ENCODE measurements at places on chromosomes 5 and 9.

GRCh38 chr5:178625679-178626483, 969 bp downstream of the CLK4 start:
- DNase-seq, result no peak

DNA sequence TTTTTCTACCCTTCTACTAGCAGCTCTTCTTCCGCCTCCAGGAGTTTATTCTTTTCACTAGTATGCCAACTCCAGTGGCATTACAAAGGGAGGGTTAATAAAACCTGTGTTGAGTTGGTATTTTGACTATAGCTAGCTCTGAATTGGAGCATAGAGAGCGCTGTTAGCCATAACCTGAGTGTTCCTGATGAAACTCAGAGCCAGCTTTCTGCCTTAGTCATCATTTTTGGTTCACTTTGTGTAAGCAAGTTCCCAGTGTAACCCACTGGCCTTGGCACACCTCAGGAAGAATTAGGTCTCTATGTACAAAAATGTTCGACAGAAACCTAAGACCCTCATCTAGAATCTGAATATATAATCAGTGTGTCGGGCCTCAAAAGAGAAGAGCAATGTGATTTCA, 238.9 kb downstream of the NR3C1 start:
- no peak for DNase-seq

DNA sequence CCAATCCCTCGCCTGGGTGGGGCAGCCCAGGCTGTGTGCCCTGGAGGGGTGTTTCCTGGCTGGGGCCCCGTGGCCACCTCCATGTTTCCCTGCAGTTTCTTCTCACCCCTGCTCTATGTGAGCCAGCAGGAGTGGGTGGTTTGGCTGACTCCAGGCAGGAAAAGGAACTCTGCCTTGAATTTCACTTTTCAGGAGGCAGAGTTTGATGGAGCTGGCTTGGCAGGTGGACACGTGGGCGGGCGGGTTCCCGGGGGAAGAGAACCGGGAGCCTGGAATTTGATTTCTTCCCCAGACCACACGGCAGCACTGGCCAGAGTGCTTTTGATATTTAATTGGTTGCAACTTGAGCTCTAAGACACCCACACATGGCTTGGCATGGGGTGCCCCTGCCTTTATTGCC, 119.8 kb upstream of the PANK3 start:
- no peak for DNase-seq

- DNase-seq, result no peak
These were observed 332.2 kb downstream of the TMEM167A start for GRCh38 chr5:82745016-82745415.

GRCh38 chr5:78376315-78376714, 15.9 kb downstream of the SCAMP1 start:
- DNase-seq, result no peak

DNA sequence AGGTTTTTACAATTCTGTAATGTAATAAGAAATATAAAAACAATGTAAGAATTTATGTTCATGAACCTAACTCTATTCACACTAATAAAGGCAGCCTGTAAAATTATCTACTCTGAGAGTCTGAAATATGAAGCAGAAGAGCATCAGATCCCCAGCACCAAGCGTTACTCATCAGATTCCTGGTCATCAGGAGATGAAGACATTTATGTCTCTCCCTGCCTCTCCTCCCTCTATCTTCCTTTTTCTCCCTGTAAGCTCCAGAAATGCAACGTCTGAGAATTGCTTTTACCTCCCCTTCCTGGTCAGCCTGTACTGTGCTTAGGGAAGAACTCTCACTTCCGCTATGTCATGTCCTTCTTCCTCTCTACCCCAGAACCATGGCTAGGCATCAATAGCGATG, 114.4 kb upstream of the SLIT3 start:
- no peak for DNase-seq

DNA sequence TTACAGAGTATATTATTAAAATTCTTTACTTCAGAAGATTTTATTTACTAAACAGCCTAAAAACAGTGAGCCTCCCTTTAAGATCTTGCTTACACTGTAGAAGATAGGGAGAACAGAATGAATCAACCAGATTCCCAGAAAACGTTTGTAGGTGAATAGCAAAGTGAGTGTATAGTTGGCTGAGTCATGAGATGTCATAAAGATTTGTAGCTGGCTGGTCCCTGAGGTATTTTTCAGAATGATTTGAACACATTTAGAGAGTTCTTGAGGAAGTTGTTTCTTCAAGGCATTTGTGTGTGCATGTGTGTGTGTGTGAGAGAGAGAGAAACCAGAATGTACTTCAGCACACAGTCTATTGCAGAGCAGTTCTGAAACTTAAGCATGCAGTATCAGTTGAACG, 159.4 kb upstream of the PRR16 start:
- DNase-seq, result no peak

DNA sequence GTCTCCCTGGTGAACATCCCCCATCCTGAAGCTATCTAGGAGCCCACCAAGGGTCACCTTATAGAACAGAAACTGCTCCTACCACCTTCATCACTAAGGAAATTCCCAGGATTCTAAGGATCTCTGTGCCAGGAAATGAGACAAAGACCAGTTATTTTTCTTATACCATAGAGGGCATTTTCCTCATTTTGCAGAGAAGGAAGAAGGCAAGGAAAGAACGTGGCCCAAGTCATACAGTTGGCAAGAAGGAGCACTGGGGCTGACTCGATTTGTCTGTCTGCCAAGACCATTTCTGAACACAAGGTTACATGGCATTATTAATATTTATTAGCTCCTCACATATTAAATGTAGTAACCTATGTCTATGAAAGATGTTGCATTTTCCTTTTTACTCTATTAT, 49.6 kb upstream of the TNFSF15 start:
- DNase-seq, result no peak

Measured in T-helper 17 cell (primary cell).